ENCODE measurements at places on chromosomes 5 and 9. TPM values are rescaled to one million over a fixed set of nuclear protein-coding genes. Genes with fewer than 3 reads are reported as not detected.

- no peak for DNase-seq
These were observed 22.0 kb downstream of the UBE2QL1 start for GRCh38 chr5:6470672-6471071.

DNA sequence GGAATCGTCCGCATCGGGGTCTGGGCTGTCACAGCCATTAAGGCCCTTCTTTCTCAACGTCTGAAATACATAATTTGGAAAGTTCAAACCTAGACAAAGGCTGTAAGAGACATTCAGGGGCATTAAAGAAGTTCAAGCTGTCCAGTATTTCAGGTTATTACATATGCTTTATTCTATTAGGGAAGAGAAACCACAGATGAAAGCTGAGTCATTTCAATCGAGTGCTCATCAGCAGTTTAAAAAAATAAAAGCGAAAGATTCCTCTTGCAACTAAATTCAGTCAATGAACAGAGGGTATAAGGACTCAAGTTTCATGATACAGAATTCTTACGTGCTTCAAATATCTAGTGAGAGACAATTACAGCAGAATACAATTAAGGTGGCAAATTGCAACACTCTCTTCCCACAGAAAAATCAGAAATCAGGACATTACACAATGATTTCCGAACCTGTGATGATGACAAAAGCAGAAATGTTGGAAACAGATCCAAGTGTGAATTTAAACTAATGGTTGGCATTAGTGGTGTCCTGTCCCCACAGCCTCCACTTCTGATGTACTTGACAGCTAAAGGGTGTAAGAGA, 121.6 kb downstream of the MEF2C start:
- peak; percentile 46 for DNase-seq

DNA sequence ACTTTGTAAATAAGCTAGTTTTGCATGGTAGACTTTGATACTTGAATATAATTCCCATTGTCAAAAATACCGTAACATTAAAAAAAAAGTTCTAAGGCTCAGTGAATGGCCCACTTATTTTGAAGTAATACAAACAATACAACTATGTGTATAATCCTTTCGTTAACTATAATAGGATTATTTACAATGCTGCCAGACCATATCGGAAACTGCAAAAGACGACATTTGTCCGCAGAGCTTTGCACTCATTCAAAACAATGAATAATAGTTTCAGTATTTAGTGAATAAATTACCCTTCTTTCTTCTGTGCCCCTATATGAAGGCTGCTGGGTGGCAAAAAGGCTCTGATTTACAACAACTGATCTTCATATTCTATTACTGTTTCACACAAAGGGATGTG, 121.8 kb downstream of the DROSHA start:
- DNase-seq: no peak

GRCh38 chr5:171175746-171176145, 133.3 kb upstream of the TLX3 start:
- no peak for DNase-seq

- DNase-seq: peak; percentile 10
These were observed 4.2 kb downstream of the SIL1 start for GRCh38 chr5:139193928-139194327.

DNA sequence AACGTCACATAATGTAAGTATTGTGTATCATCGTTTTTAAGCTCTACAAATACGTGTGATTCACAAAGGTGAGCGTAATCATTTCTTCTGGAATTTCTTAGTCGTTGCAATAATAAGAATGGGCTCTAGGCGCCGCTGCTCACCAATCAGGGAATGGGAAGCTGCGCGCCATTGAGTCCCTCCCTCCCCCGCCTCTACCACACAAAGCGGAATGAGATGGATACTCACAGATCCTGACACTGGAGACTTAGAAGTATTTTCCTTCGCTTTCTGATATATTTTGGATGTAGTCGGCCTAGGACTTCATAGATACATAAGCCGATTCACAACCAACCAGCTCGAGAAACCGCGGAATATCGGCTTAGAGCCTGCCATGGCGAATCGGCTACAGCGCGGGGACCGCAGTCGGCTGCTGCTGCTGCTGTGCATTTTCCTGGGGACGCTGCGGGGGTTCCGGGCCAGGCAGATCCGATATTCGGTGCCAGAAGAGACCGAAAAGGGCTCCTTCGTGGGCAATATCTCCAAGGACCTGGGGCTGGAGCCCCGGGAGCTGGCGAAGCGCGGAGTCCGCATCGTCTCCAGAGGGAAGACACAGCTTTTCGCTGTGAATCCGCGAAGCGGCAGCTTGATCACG, at the start of gene PCDHGA11:
PCDHGA11 (plus strand) TSS at position 197 of the 634 bp plus-strand sequence; CDS start at position 374, 177 bp downstream.
- peak; percentile 56 for DNase-seq

- DNase-seq: no peak
These were observed 180.9 kb upstream of the TBCA start for GRCh38 chr5:77957081-77957480.

DNA sequence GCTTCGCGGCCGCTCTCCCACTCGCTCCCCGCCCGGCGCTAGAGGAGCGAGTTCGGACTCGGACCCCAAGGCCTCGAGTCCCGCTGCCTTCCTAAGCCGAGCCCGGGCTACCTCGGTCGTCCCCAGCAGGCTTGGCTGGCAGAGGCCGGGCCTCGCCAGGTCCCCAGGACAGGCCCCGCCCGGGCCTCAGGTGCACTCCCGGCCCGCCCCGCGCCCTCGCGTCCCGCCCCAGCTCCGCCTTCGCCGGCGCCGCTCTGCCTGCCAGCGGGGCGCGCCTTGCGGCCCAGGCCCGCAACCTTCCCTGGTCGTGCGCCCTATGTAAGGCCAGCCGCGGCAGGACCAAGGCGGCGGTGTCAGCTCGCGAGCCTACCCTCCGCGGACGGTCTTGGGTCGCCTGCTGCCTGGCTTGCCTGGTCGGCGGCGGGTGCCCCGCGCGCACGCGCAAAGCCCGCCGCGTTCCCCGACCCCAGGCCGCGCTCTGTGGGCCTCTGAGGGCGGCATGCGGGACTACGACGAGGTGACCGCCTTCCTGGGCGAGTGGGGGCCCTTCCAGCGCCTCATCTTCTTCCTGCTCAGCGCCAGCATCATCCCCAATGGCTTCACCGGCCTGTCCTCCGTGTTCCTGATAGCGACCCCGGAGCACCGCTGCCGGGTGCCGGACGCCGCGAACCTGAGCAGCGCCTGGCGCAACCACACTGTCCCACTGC, at the start of gene SLC22A5:
SLC22A5 (plus strand) TSS at position 237 of the 707 bp plus-strand sequence; CDS start at position 500, 263 bp downstream.
- DNase-seq: peak; percentile 48

GRCh38 chr5:53151713-53152458, 42.3 kb upstream of the MOCS2 start:
- DNase-seq: peak; percentile 88

GRCh38 chr5:174852143-174852542, 127.8 kb downstream of the MSX2 start:
- DNase-seq: no peak

- DNase-seq: no peak
These were observed 17.3 kb downstream of the RECK start for GRCh38 chr9:36053971-36054370.

DNA sequence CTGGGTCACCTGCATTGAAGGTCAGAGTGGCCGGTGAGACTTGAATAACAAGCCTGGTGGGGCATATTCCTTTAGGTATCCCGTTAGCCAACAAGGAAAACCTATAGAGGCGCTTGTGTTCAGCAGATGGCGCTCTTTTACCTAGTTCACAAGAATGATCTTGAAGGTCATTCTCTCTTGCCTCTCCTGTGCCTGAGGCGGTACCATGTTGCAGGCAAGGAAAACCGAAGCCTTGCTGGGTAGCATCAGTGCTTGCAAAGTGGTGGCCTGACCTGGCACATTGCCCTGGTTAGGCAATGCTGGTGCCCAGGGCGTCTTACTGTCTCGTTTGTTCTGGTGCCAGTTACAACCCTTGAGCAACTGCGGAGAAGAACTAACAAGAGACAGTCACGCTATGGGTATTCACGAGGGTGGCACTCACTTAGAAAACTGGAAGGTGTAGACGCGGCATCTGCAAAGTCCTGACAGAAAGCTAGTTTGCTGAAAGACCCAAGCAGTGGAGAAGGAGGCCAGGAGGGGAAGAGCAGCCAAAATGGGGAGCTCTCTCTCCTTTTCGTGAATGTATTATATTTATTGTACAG, 56.7 kb downstream of the AOPEP start:
- peak; percentile 89 for DNase-seq

GRCh38 chr9:135747311-135747710, 45.3 kb downstream of the KCNT1 start:
- no peak for DNase-seq

DNA sequence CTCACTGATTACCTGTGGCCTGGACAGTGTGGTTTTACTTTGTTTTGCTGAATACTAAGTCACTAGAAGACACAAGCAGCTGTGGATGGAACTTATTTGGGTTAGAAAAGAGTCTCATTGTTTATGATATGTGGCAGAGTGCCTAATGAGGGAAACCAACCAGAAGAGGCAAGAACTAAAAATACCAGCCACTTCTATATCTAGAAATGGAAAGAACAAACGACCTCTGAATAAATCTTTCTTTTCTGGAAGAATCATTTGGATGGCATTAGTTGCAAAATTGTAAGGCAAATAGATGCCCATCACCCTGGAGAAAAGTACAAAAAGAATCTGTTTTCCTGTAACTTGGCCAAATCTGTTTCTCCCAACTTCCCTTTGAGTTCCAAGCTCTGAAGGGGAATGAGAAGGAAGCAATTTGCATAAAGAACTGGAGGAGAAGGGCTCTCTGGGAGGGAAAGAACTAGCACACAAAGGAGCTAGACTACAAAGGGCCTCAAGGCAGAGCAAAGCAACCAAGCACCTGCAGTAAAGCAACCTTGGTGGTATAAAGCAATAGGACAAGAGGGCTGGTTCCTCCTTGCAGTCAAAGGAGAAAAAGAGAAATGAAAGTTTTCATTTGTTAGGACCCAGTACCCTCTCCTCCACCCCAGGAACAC, 455.4 kb downstream of the CAAP1 start:
- DNase-seq: no peak

DNA sequence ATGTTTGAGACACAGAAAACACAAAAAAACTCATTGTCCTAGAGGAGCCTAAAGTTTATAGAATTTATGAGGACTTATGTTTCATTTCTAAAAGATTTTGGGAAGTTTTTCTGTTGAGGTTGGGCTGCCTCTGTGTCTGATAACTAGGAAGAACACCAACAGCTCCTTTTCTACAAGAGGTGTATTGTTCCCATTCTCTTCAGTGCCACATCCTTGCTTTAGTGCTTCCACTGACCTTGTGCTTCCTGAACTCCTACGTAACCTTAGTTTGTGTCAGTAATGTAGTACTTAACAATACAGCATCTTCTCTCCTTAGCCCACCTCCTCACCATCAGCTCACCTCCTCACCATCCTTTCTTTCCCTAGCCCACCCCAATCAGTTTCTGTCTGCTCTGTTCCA, 117.3 kb upstream of the TNC start:
- no peak for DNase-seq

DNA sequence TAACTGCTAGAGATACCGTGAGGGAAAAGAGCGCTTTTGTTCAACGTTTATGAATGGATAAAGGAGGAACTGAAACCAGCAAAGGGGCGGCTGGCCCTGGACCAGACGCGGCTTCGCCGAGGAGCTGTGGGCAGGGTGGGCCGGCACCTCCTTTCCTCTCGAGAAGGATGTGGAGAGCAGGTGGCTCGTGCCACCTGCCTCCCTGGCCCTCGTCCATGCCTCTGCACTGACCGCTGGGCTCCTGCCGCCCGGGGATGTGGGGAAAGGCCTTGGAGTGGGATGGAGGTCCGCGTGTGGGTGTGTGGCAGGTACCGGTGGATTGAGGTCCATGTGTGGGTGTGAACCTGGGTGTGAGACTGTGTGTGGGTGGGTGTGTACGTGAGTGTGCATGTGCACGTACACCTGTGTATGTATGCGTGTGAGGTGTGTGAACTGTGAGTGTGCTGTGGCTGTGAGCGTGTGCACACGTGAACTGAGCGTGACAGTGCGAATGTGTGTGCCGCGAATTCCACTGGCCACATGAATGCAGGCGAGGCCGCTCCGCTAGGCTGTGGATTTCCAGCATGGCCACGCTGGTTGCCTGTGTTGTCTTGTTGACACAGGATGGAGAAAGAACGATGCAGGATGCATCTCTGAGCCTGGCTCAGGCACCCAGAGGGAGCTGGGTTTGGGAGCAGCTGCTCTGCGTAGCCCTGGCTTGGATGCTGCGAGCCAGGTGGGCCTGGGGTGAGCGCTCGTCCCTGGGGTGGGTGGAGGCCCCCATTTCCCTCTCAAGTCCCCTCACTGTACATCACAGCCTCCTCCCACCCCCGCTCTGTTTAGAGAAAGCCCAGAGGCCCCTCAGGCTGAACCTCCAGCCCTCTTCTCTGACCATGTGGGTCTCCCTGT, 4.4 kb upstream of the CEP72 start:
- no peak for DNase-seq

DNA sequence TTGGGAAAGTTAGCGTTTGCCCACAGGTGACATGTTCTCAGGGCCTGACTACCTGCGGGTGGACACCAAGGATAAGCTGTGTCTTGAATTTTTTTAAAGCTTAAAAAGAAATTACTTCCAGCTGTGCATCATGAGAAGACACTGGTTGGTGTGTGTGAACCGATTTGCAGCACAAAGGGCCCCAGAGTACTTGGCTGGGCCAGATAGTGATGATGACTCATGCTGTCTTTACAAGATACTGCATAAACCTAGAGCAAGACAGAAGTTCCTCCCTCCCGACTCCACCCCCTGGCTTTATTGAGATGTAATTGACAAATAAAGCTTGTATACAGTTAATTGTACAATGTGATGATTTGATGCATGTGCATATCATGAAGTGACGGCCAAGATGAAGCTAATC, 212.8 kb downstream of the NXNL2 start:
- DNase-seq: peak; percentile 94

- DNase-seq: no peak
These were observed 121.8 kb upstream of the SAP30L start for GRCh38 chr5:154324033-154324432.

DNA sequence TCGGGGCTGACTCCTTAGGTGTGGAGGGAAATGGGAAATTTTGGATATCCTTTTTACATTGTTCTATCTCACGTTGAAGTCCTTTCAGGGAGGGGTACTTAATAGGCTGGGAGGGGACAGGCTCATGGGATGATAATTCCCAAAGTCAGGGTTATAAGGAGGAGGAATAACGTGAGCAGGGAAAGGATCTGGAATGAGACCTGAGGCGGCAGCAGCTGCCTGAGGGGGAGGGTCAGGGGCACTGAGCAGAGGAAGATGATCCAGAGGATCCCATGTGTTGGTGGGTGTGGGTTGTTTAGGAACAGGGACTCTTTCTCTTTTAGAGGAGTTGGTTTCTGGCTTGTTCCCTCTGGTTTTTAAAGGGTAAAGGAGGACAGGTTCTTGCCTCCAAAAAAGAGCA, 18.7 kb downstream of the IFT74 start:
- DNase-seq: no peak

Gene PCA3
- total RNA-seq: not detected

Gene MEGF10
- under 0.01 TPM for total RNA-seq

Gene KIF12
- total RNA-seq: not detected

Gene FYB1
- under 0.01 TPM for total RNA-seq

Gene NTRK2
- total RNA-seq: 0.26 TPM

Gene FCN2
- total RNA-seq: not detected

Gene SLU7
- total RNA-seq: 74.5 TPM

Gene GMCL2
- under 0.01 TPM for total RNA-seq

Gene PLCXD3
- 1.3 TPM for total RNA-seq

Gene KCTD16
- 1.2 TPM for total RNA-seq

Gene SLC1A1
- total RNA-seq: 4.5 TPM

Gene ENTR1
- 32.4 TPM for total RNA-seq

Gene GPR151
- not detected for total RNA-seq

Gene IL3
- total RNA-seq: not detected

Gene SLC27A6
- 0.26 TPM for total RNA-seq
